ENCODE measurements at places on chromosomes 11 and 22.
A peak's percentile ranks its signal among the peaks of the same experiment; 100 is the strongest.

- no peak for DNase-seq
These were observed 37.7 kb downstream of the DDI1 start for GRCh38 chr11:104073950-104074705.

DNA sequence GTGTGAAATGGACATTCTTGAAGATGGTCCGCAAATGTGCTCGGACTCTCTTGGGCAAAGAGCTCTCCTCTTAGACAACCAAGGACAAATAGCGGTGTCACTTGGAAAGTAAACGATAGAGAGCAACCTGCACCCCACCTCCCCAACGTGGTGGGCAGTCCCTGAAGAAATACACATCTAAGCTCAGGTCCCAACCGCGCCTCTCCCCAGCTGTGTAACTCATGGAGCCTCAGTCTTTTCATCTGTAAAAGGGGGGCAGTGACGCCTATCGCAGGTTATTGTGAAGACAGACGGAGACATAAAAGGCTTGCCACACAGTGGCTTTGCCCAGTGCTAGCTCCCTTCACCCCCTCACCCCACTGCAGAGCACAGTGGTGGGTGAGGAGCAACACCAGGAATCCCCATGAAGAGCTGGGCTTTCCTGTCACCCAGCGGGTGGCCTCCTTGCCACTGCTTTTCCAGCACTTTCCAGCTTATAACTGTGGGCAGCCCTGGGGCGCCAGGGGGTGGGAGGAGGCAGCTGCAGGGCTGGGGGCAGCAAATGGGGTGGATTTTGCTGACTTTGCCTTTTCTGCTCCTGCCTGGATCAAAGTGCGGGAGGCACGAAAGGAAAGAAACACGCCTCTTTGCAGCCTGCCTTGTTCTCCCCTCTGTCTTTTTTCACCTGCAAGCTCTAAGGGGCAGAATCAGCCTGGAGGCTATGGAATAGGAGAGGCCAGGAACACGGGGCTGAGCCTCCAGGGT lies 73.7 kb upstream of the TSPAN18 start:
- DNase-seq: no peak

GRCh38 chr11:33001281-33001680 lies 14.4 kb upstream of the DEPDC7 start:
- DNase-seq: no peak

DNA sequence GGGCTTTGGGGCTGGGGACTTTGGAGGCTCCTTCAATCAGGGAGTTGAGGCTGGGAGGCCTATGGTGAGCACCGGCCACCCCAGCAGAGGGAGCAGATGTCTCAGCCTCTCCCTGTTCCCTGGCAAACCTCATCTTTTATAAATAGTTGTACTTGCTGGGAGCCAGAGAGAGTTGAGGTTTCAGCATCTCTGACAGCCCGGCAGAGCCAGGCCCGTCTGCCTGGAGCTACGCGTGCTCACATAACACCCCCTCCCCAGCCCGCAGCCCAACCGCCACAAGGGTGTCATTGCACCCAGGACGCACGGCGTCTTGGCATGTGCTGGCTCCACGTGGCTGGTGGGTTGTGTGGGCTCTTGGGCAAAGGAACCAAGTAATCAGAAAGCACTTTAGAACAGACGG lies 127.1 kb downstream of the CHST1 start:
- no peak for DNase-seq

GRCh38 chr11:72702096-72702495 lies 27.9 kb upstream of the PDE2A start:
- DNase-seq: no peak

GRCh38 chr11:7548659-7549274 lies 35.0 kb downstream of the PPFIBP2 start:
- peak; percentile 44 for DNase-seq

All from Calu3 (cell line).